ENCODE measurements at places on chromosomes 16 and 17. TPM values are rescaled to one million over a fixed set of nuclear protein-coding genes. Genes with fewer than 3 reads are reported as not detected.

DNA sequence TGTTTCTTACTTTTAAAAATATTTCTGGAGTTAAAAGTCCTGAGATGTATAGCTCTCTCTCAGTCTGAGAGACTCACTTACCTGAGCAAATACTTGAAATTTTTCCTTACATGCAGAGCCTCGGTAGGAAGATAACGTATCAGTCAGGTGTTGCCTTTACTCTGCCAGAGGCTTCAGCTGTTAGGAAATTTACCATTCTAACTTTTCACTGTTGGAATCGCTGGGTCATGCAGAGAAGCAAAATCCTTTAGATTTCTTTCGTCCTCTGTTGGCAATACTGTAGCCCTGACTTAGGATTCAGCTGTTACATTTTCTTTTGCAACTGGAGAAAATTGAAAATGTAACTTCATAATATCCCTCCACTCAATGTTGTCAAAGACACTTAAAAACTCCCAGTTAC, 20.0 kb upstream of the KCNJ16 start:
- DNase-seq: no peak

- DNase-seq: no peak
These were observed 17.0 kb downstream of the MPO start for GRCh38 chr17:58263773-58264172.

- peak; percentile 69 for DNase-seq
These were observed 176.3 kb downstream of the RPTOR start for GRCh38 chr17:80720610-80721577.

DNA sequence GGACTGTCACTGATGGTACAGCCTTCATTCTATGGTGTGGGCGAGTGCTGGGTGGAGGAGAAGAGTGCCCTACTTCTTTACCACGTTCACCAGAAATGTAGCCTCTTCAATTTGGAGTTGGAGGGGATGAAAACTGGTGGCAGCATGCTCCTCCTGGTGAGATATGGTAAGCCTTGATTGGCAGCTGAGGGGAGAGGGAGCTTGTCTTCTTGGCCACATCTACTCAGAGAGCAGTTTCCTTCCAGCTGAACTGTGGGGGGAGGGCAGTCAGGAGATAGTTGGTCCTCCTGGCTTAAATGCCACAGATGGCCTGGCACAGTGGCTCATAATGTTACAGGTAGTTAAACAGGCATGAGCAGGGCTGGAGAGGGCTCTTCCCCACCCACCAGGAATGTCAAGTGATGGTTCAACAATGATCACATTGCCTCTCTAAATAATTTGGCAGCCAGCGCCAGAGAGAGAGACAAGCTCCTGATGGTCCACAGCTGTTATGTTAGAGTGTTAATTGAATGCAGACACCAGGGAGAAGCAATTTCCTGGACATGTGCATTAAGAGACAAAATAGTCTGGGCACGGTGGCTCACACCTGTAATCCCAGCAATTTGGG, 9.0 kb upstream of the MAPK3 start:
- DNase-seq: no peak

- DNase-seq: peak; percentile 81
These were observed 3.0 kb downstream of the SOX9 start for GRCh38 chr17:72123530-72124437.

- DNase-seq: no peak
These were observed 191.1 kb upstream of the TBX2 start for GRCh38 chr17:61208301-61209105.

GRCh38 chr16:12646490-12647274, 157.0 kb downstream of the CPPED1 start:
- no peak for DNase-seq

- DNase-seq: no peak
These were observed 644.1 kb downstream of the KCNJ2 start for GRCh38 chr17:70813355-70813930.

GRCh38 chr16:55040366-55041086, 109.9 kb downstream of the IRX5 start:
- DNase-seq: no peak

DNA sequence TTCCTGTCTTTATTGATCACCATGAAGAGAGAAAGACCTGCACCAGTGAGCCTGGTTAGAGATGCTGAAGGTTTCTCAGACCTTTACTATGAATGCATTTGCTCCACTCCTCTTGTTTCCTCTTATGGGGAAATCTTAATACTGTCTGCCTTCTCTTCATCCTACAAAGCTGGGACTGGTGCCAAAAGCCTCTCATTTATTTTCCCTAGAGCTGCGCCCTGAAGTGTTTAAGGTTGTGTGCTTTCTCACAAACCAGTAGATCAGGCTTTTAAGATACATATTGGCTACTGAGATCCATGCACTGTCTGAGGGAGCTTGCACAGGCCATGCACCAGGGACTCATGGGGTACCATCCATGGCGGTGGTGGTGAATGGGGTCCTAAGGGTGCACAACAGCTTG, 286.1 kb upstream of the PMFBP1 start:
- no peak for DNase-seq

DNA sequence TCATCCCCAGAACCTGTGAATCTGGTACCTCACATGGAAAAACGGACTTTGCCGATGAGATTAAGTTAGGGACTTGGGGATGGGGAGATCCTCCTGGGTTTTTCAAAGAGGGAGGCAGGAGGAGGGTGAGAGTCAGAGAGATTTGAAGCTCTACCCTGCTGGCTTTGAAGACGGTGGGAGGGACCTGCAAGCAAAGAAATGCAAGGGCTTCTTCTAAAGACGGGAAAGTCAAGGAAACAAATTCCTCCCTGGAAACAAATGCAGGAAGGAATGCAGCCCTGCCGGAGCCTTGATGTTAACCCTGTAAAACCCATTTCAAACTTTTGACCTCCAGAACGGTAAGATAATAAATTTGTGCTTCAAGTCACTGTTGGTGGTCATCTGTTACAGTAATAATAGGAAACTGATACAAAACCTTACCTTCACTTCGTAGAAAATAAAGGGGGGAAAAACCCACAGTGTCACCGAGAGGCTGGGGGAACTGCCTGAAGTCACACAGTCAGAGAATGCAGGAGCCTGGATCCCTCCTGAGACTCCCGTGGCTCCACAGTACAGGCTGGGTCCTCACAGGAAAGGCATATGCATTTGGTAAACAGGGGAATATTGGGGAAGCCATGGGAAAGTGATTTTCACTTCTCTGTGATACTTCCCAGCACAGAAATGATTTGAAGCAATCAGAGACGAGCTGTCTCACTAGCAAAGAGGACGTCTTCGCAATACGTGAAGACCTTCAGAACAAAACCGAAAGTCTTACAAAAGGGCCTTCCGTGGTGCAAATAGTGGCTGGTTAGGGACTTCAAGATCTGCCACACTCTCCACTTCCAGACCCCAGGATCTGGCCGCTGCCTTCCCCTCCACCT, 58.9 kb upstream of the CLEC3A start:
- DNase-seq: no peak

- no peak for DNase-seq
These were observed 41.7 kb downstream of the WDR59 start for GRCh38 chr16:74942977-74943918.

- no peak for DNase-seq
These were observed 100.0 kb downstream of the XYLT1 start for GRCh38 chr16:17370731-17371285.

The KRTAP4-5 gene
- not detected for polyA plus RNA-seq

The KRTAP3-1 gene
- not detected for polyA plus RNA-seq

The LRRC37A gene
- polyA plus RNA-seq: 5.4 TPM

The C17orf50 gene
- 0.21 TPM for polyA plus RNA-seq

The PHLPP2 gene
- polyA plus RNA-seq: 7.2 TPM
